ENCODE measurements at places on chromosomes 1 and 21.

- no peak for DNase-seq
Observed at GRCh38 chr1:85894651-85895050, 186.4 kb upstream of the ZNHIT6 start.

DNA sequence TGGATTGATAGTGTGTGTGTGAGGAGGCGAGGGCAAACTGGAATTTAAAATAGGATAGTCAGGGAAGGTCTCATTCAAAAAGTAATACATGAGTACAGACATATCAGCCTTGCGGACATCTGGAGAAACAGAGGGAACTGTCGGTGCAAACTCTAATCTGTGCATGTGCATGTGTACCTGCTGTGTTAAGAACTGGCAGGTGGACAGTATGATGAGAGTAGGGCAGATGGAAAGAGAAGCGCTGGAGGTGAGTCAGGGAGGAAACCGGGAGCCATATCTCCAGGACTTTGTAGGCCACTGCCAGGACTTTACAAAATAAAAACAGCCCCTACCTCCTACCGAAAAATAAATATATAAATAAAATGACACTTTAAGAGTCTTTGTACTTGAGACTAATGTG is 31.3 kb upstream of the MYBPHL start:
- no peak for DNase-seq

GRCh38 chr1:246165826-246166709 is 341.0 kb downstream of the SMYD3 start:
- DNase-seq: no peak

DNA sequence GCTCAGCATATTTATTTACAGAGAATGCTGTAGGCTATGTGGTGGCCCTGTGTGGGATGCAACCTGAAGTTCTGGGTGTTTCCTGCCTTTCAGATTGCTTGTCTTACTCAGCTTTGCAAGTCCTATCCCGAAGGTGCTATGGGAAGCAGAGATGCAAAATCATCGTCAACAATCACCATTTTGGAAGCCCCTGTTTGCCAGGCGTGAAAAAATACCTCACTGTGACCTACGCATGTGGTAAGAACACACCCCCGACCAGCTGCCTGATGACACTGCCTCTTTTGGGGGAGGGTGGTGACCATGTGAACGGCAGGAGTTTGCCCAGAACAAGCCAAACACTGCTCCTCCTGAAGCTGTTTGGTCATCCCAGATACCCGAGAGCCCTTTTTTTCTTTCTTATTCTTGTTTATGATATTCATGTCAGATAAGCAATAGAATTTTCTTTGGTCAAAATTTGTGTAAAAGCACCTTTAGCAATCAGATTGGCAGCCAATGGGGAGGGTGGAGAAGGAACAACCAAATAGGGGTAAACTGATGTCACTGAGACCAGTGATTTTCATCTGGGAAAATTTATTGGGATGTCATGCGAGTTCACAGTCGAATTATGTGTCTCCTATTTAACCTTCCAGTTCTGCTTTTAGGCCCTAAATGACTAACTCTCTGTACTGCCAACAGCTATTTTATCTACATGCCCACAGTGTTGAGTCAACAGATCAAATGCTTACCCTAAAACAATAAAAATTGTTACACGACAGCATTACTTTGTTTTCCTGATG is 82.6 kb downstream of the EVA1C start:
- DNase-seq: no peak

DNA sequence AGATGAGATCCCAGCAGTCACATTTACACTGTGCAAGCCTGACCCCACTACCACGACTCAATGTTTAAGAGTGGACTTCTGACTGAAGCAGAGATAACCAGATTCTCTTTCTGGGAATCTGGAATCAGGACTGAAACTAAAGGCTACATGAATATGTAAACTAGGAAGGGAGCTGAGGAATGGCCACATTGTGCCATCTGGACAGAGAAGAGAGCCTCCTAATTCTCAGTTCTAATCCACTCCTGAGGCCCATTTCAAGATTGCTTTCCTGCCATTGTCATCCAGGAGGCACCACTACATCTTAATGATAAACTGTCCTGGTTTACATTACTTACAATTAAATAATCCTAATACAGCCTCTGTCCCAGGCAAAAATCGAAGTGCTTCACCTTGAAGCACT is 6.5 kb downstream of the PAXBP1 start:
- no peak for DNase-seq

GRCh38 chr1:182644886-182645285 is 39.5 kb downstream of the RGS8 start:
- no peak for DNase-seq

- no peak for DNase-seq
Observed at GRCh38 chr1:151007853-151008243, 401 bp upstream of the PRUNE1 start.

DNA sequence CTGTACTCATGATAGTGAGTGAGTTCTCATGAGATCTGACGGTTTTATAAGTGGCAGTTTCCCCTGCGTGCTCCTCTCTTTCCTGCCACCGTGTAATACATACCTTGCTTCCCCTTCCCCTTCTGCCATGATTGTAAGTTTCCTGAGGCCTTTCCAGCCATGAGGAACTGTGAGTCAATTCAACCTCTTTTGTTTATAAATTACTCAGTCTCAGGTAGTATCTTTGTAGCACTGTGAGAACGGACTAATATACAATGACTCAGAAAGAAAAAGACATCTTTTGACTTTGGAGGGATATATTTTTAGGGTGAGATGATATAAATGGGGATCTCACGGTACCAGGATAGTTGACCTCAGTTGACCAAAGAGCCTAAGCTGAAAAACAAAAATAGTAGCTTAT is 74.7 kb upstream of the BACH1 start:
- no peak for DNase-seq

DNA sequence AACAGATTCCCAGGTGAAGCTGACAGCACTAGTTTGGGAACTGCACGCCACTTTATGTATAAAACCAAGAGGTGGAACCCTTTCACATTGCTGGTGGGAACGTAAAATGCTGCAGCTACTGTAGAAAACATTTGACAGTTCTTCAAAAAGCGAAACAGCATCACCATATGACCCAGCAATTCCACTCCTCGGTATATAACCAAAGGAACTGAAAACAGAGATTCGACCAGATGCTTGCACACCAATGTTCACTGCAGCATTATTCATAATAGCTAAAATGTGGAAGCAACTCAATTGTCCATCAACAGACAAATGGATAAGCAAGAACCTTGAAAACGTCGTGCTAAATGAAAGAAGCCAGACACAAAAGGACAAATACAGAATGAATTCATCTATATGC is 17.5 kb downstream of the RSPH1 start:
- DNase-seq: no peak

GRCh38 chr1:35640380-35641232 is 720 bp downstream of the PSMB2 start:
- DNase-seq: no peak

- DNase-seq: no peak
Observed at GRCh38 chr1:220966041-220966440, 86.8 kb downstream of the HLX start.

- DNase-seq: no peak
Observed at GRCh38 chr1:117493906-117494305, 111.9 kb upstream of the TENT5C start.

GRCh38 chr1:20601129-20601825 is 12.4 kb downstream of the CDA start:
- DNase-seq: no peak

GRCh38 chr1:178093951-178094738 is at the start of gene RASAL2:
TSS of gene RASAL2 (plus strand) at chr1:178094104. CDS start at chr1:178094493, 389 bp downstream.
- no peak for DNase-seq

GRCh38 chr21:25183577-25183976 is 423.7 kb downstream of the MRPL39 start:
- no peak for DNase-seq

- no peak for DNase-seq
Observed at GRCh38 chr21:29638138-29638537, 301.7 kb downstream of the GRIK1 start.

GRCh38 chr21:41777951-41778815 is 11.3 kb upstream of the RIPK4 start:
- DNase-seq: no peak

GRCh38 chr1:172484252-172484651 is 40.4 kb upstream of the PIGC start:
- no peak for DNase-seq

DNA sequence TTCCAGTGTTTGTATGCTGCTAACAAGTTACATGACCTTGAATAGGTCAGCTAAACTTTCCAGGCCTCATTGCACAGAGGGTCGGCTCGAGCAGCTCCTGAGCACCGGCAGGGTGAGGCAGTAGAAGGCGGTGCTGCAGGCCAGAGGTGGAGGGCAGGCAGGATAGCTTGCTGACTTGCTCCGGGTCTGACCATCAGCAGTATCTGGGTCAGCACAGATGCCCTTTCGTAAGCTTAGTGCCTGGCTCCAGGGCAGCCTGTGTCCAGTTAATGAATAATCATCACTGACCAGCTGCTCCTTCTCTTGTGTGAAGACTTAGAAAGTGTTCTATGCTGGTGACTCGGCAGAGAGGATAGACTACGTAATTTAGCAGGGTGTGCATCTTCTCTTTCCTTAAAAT is 6.9 kb downstream of the MAPKAPK2 start:
- DNase-seq: no peak

GRCh38 chr1:111743679-111744101 is 4.5 kb upstream of the INKA2 start:
- no peak for DNase-seq

DNA sequence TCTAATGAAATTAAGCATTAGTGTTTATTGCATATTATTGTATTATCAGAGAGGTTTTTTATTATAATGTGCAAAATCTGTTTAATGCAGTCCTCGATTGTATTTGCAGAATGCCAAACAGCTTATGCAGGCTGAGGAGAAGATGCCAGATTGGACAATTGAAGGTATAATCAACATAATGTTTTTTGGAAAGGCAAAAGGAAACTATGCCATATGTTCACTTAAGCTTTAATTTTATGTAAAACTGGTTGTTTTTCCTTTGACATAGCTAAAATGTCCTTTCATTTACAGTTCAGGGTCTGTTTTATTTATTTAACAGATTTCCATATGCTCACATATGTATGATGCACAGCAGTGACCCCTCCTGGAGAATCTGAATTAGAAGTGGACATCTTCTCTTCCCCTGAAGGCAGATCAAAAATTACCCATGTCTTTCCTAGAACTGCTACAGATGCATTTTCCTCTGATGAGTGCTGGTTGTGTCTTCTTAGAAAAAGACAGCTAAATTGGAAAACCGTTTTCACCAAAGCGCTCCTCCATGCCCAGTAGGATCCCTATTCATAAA is 143.5 kb upstream of the USH2A start:
- DNase-seq: no peak
